ENCODE measurements at places on chromosomes 12 and 14. TPM values are rescaled to one million over a fixed set of nuclear protein-coding genes. Genes with fewer than 3 reads are reported as not detected.

GRCh38 chr12:57887631-57888408 is 41.3 kb upstream of the CTDSP2 start:
- DNase-seq = peak; percentile 35

DNA sequence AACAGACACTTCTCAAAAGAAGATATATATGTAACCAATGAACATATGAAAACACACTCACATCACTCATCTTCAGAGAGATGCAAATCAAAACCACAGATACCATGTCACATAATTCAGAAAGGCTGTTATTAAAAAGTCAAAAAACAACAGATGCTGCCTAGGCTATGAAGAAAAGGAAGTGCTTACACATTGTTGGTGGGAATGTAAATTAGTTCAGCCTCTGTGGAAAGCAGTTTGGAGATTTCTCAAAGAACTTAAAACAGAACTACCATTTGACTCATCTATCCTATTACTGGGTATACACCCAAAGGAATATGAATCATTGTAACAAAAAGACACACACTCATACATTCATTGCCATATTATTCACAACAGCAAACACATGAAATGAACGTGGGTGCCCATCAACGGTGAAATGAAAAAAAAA is 35.1 kb downstream of the EIF2S3B start:
- DNase-seq = no peak

DNA sequence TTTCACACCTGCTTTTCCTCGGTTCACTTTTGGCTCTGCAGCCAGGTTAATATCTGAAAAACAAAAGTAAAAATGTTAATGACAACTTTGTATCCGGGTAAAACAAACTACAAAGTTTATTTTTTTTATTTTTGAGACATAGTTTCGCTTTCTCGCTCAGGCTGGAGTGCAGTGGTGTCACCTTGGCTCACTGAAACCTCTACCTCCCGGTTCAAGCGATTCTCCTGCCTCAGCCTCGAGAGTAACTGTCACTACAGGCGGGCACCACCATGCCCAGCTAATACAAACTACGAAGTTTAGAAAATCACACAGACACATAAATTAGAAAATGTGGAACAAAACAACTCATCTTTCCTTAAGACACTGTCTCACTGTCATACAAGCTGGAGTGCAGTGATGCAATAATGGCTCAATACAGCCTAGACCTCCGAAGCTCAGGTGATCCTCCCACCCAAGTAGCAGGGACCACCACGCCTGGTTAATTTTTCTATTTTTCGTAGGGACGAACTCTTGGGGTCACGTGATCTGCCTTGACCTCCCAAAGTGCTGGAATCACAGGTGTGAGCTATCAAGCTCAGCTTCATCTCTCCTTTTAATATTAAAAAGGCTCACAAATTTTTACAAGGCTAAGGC is 38.1 kb downstream of the HNRNPC start:
- no peak for DNase-seq

DNA sequence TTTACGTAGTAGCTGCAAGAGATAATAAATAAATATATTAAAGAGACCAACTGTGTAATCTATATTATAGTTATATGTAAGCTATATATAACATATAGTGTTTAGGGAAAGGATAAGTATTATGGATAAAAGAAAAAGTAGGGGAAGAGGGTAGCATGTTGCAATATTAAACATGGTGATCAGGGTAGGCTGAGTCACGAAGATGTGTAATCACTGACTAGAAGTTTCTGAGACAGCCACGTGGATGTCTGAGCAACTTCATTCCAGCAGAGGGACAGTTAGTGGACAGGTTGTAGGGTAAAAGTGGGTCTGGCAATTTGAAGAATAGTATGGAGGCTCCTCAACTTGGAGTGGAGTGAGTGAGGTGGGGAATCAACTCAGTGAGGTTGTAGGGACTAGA is 109.7 kb downstream of the ANO4 start:
- no peak for DNase-seq

DNA sequence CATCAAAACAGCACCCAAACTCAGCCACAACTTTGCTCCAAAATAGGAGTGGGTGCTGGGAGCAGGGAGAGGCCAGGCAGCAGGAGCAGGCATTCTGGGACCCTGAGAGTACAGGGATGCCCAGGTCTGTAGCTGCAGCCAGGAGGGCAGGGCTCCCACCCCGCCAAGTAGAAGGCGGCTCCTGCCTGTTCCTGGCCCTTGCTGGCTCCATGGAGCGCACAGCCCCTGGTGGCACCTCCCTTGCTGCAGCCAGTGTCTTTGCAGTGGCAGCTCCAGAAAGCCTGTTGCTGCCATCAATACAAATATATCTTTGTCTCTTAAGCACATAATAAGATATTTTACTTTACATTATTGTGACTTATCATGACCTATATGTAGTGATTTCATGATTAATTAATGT is 1096.5 kb downstream of the FSCB start:
- no peak for DNase-seq

DNA sequence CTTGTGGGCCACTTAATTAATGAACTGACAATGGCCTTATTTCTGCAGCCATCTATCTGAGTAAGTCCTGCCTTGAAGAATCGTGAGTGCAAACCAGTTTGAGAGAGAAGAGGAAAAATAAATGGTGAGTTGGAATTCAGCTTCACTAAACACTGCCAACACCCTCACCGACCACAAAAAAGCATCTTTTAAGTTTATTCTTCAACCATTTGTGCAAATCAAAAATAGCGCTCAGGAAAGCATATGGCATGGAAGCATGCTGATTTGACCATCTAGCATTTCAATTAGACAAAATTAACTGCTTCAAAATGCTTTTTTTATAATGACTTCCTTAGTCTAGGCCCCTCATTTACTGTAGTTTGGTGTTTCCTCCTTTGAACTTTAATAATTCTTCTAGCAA is 294.0 kb downstream of the PPFIA2 start:
- no peak for DNase-seq

DNA sequence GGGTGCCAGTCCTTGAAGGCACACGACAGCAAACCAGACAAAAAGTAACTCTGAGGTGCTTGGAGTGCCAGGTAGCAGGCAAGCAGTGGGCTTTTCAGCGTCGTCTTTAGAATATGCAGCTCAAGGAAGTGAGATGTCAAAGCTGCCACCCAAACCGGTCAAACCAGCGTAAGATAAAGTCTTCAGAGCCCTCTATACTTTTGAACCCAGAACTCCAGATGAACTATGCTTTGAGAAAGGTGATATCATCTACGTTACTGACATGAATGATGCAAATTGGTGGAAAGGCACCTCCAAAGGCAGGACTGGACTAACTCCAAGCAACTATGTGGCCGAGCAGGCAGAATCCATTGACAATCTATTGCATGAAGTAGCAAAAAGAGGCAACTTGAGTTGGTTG is 95.9 kb downstream of the TBX3 start:
- DNase-seq = no peak

- no peak for DNase-seq
Measured at GRCh38 chr14:32330351-32331111, 1.4 kb downstream of the AKAP6 start.

GRCh38 chr14:67965696-67966095 is 146.1 kb downstream of the RAD51B start:
- no peak for DNase-seq

DNA sequence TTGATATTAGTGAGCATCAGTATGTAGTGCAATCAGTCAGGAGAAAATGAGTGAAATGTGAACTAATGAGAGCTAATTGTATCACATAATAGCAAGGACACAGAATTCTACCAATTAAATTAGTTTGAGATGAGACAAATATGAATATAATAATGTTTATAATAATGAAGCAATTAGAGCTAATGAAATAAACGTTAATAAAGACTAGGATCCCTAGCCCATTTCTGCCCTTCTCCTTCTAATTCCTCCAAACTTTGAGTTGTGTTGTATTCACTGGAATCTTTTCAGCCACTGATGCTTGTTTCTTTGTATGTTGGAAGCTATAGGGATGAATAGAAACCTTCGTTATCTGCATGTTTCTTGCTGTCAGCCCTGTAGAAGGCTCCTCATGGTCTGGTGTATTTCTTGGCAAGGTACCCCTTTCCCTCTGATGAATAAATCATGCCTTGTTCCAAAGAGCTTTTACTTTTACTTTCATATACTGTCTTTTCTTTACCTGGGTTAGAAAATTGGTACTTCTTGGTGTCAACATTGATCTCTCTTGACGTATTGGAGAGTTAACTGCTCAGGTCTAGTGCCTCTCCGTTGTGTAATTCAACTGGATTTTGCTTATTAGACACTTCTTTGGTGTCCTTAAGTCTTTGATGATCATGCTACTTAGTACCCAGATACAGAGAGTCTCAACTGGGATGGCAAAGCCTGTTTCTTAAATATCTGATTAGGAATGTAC is 154.8 kb downstream of the PTCSC3 start:
- DNase-seq = no peak

GRCh38 chr12:88247241-88247643 is 105.1 kb downstream of the TMTC3 start:
- DNase-seq = no peak

DNA sequence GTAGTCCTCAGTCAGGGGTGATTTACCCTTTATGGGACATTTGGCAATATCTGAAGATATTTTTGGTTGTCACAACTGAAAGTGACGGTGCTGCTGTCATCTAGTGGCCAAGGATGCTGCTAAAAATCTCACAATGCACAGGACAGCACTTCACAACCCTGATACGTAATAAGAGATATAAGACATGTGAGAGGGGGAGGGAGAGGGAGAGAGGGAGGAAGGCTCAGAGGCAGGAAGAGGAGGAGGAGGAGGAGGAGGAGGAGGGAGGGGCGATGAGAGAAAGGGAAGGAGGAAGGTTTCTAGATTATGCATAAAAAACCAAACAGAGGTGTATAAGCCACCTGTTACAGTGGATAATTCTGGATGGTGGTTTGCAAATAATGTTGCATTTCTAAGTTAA is 14.3 kb downstream of the MYL2 start:
- no peak for DNase-seq

- DNase-seq = no peak
Measured at GRCh38 chr14:32603992-32604565, 275.0 kb downstream of the AKAP6 start.

- DNase-seq = no peak
Measured at GRCh38 chr12:131131808-131132117, 178.1 kb downstream of the ADGRD1 start.

- no peak for DNase-seq
Measured at GRCh38 chr14:49999826-50000379, 107.0 kb downstream of the ARF6 start.

DNA sequence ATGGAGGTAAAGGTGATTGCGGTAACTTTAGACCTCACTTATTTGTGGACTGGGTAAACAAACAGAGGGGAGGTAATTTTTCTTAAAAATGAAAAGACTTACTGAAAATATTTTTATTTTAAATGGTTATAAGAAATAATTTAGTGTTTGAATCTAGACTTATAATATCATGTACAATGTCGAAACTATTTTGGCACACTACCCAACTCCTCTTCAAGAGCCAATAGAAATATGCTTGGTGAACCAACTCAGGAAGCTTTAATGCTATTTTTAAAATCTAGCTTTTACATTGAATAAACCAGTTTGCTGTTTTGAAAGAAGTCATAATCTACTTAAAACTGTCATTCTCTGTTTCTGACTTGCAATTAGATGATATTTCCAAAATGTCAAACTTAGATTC is 175.8 kb upstream of the NPAS3 start:
- peak; percentile 15 for DNase-seq

GRCh38 chr14:98785578-98785977 is 486.4 kb downstream of the BCL11B start:
- no peak for DNase-seq

GRCh38 chr12:4393211-4393610 is 13.7 kb upstream of the FGF23 start:
- no peak for DNase-seq

DNA sequence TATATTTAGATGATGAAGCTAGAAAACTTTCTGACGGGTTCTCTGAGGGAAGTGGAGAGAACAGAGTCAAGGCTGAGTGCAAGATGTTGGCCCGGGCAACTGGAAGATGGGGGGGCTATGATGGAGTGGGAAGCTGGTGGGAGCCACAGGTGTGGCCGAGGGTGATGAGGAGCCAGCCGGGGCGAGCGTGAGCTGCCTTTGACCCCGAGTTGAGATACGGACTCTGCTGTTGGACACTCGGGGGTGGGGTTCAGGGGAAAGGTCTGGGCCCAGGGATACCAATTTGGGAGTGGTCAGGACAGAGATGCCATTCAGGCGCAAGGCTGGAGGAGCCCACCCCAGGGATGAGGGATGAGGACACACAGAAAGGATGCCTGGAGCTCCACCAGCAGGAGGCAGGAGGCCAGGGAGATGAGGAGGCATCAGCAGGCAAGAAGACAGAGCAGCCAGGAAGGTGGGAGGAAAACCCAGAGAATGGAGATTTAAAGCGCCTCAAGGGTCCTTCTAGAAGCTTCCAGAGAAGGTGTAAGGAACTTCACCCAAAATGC is 9.0 kb downstream of the SCARB1 start:
- no peak for DNase-seq

- no peak for DNase-seq
Measured at GRCh38 chr12:128077917-128078298, 189.1 kb upstream of the TMEM132C start.

GRCh38 chr12:60387356-60387755 is 791.5 kb downstream of the SLC16A7 start:
- DNase-seq = no peak

DNA sequence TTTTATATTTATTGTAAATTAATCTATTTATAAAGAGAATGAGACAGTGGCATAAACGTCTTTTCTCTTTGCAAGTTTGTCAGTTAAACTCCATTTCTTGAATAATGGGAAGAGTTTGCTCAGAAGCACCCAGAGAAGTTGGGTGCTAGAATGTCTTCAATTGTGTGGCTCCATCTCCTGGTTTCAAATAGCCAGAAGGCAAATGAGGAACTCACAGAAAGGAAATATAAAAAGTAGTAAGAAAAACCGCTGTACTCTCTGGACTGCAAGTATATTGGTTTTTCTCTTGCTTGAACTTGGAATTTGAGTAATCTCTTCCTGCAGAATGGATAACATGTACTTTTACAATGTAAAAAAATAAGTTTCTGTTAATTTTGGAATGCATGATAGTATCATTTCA is 217.5 kb downstream of the DPY19L2 start:
- no peak for DNase-seq

DNA sequence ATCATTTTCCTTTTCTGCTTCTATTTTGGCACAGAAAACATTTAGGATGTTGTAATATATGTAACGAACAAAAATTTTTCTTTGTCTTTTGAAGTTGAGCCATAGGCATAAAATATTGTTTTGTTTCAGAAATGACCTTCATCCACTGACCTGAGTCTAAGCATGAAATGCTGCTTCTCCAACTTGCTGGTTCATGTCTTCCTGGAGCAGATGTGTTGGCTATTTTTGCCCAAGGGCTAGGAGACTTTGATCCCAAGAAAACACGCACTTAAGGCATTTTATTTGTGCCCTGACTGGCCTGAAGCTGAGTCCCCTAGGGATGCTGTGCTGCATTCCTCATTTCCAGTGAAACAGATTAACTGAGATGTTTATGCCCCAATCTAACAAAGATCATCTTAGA is 27.2 kb upstream of the ALG10B start:
- DNase-seq = no peak

- DNase-seq = no peak
Measured at GRCh38 chr14:99737956-99738667, 54.0 kb downstream of the CYP46A1 start.

- no peak for DNase-seq
Measured at GRCh38 chr12:127191129-127191528, 1075.8 kb upstream of the TMEM132C start.

Gene SSTR1
- 0.04 TPM for polyA plus RNA-seq

Gene JAG2
- polyA plus RNA-seq = 52.1 TPM

Gene PPP2R3C
- polyA plus RNA-seq = 42.7 TPM

Gene ASCL1
- not detected for polyA plus RNA-seq

Gene LAG3
- 0.80 TPM for polyA plus RNA-seq

Gene SLC22A17
- polyA plus RNA-seq = 21.2 TPM

Gene CLEC4D
- polyA plus RNA-seq = not detected

Gene IGF1
- polyA plus RNA-seq = 21.8 TPM

Gene LRP6
- 34.3 TPM for polyA plus RNA-seq

Gene MEG3
- 6,647 TPM for polyA plus RNA-seq

Gene NEUROD4
- not detected for polyA plus RNA-seq
